ENCODE measurements at places on chromosomes 3 and 15. TPM values are rescaled to one million over a fixed set of nuclear protein-coding genes. Genes with fewer than 3 reads are reported as not detected.
A peak's percentile ranks its signal among the peaks of the same experiment; 100 is the strongest.

GOLGA8T gene
- total RNA-seq: 0.26 TPM

ASB14 gene
- not detected for total RNA-seq

ALG1L2 gene
- not detected for total RNA-seq

DNA sequence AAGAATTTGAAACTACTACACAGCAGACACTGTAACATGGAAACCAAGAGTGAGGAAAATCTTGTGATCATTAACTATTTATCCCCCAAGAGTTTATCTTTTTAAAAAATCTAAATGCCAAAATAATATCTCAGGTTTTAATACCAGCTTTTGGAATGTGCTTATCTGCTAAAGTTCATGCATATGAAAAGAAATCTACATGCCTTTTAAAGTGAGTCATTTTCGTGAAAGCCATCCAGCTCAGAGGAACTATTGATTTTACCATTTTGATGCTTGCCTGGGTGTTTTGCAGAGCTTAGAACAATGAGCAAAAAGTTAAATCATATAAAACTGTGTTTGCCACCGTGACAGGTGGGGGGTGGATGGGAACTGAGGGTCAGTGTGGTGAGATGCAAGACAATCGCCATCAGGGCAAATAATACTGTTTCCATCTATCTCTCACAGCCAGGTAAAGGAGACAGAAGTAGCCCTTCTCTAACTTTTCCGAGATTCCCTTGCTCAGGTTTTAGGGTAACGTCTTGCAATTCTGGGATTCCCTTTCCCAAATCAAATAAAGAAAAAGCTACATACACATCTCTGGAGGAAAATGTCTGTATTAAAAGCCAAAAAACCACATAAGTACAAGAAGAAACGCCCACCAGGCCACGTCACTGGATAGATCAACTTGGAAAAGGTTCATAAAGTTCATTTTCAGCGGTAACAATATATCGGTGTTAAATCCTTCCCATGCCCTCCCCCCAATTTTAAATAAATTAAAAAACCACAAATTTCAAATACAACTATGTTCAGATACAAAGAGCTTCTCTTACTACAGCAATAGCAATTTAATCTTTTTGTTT, 2.0 kb downstream of the TMEM158 start:
- no peaks in the 10 kb centered on the region for H3K36me3 ChIP-seq
- no peak overlapping the region for H3K4me3 ChIP-seq
- peaks cover 7% of the 10 kb centered on the region for H3K27me3 ChIP-seq
- peaks cover 11% of the 10 kb centered on the region for H3K4me1 ChIP-seq
- DNase-seq: no peak
- H3K27ac ChIP-seq: no peak overlapping the region

GRCh38 chr3:100426067-100426682, 24.8 kb downstream of the LNP1 start:
- DNase-seq: no peak
- H3K4me1 ChIP-seq: no peaks in the 10 kb centered on the region
- H3K36me3 ChIP-seq: no peaks in the 10 kb centered on the region
- no peak overlapping the region for H3K4me3 ChIP-seq

DNA sequence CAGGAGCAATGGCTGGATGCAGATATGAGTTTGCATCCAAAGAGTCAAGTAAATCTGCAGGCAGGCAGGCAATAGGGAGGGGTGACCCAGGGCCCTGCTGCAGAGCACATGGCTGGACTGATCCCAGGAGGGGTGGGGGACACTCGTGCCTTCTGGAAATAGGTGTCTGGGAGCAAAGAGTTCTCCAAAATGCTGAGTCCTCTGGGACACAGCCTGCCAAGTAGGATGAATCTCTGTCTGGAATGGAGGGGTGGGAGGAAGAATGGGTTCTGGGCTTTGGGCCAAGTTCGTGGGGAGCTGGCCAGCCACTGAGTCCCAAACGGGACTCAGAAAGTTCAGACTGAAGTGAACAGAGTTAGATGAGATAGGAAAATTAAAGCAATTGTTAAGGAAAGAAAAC, 214.5 kb downstream of the MTHFS start:
- H3K36me3 ChIP-seq: no peaks in the 10 kb centered on the region
- H3K27ac ChIP-seq: no peak overlapping the region
- no peaks in the 10 kb centered on the region for H3K27me3 ChIP-seq
- no peak overlapping the region for H3K4me3 ChIP-seq
- H3K4me1 ChIP-seq: no peaks in the 10 kb centered on the region
- DNase-seq: no peak

DNA sequence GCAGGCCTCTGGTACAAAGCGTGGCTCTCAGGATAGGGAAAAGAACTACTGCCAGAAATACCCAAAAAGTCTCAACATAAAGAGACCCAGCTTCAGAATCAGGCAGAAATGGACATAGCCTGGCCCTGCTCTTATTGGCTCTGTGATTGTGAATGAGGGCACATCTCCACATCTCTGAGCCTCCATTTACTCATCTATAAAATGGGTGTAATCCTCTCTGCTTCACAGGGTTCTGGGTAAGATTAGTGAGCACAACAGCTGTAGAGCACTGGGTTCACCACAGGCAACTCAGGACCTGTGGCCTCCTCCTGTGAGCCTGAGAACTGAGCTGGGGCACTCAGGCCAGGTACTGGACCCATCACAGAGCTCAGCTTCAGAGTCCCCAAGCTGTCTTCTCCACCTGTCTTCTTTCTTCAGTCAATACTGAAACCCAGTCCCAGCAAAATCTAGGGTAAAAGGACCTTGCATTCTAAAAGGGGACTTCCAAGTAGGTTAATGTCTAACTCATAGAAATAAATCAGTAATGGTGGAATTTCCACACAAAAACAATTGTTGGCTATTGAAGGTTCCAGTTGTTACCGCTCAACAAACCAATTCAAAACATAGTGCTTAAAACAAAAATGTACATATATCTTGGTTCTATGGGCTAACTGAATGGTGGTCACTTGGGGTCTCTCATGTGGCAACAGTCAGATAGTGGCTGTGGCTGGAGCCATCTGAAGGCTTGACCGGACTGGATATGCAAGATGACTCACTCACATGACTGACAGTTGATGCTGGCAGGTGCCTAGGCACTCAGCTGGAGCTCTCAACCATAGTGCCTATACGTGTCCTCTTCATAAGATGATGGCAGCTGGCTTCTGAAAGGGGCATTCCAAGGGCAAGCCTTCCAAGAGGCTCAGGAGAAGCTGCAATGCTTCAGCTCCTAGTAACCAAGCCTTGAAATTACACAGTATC, 47.3 kb downstream of the TRIM42 start:
- H3K36me3 ChIP-seq: no peaks in the 10 kb centered on the region
- no peak for DNase-seq
- H3K27me3 ChIP-seq: no peaks in the 10 kb centered on the region

DNA sequence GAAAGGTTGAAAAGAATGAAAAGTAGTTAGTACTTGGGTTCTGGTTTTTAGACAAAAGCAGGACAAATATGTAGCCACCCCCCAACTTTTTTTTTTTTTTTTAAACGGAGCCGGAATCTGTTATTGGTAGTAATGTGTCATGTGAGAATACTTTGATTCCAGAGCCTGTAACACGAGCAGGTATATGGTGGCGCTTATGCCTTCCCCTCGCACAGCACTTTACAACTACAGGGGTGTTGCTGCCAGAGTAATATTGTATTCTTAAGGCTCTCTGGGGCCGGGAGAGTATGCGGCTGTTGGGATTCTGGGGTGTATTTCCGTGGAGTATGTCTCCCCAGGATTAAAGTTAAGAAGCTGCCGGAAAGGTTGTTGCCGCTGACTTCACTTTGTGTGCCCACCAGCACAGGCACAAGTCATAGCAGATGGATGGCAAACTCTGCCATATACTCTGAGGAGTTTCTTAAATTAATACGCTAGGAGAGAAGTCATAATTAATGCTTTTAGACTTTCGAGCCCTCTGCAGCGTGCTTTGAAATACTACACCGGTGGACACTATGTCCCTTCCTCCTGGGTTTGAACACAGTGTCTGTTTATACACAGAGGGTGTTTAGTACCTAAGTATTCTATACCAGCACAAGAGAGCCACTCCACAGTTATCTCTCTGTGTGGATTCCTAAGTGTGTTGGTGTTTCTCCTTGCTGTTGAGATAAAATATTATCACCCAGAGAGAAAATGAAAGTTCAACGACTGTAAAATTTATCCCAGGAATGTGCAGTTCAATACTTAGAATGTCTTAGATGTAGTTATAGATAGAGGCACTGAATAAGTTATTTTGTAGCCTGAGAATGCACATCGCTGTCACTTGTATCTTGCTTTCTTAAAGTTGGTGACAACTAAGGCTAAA, 1.4 kb downstream of the MBNL1 start:
- H3K27ac ChIP-seq: peak overlapping the region; percentile 100
- H3K4me1 ChIP-seq: peaks cover 48% of the 10 kb centered on the region
- DNase-seq: no peak
- peak overlapping the region; percentile 74 for H3K4me3 ChIP-seq

GRCh38 chr3:196232154-196232881, 16.0 kb downstream of the SLC51A start:
- no peak for DNase-seq
- H3K27me3 ChIP-seq: no peaks in the 10 kb centered on the region
- no peaks in the 10 kb centered on the region for H3K4me1 ChIP-seq
- peaks cover 14% of the 10 kb centered on the region for H3K36me3 ChIP-seq

GRCh38 chr15:74180881-74181602, 7.5 kb downstream of the ISLR start:
- DNase-seq: no peak
- H3K4me1 ChIP-seq: peaks cover 17% of the 10 kb centered on the region
- H3K36me3 ChIP-seq: no peaks in the 10 kb centered on the region
- no peak overlapping the region for H3K4me3 ChIP-seq
